ENCODE measurements at places on chromosomes 2 and 18.
A peak's percentile ranks its signal among the peaks of the same experiment; 100 is the strongest.

- no peak for DNase-seq
These were observed 56.6 kb downstream of the SP100 start for GRCh38 chr2:230472621-230473018.

- no peak for DNase-seq
These were observed 28.4 kb downstream of the FAM168B start for GRCh38 chr2:131064589-131065512.

DNA sequence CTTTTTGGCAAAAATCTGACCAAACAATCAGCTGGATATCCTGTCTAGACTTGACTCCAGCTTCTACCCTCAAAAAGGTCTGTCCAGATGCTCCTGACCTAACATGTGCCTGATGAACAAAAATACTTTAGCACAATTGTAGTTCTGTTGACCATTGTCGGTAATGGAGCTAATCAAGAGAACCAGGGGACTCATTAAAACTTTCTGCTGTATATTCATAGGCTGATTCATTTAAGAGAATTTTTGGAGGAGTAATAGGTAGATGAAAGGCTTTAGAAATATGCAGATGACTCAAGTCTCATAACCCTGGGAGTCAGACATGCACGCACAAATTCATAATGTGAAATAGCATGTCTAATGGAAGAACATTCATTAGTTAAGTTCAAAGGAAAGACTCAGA is 514.2 kb downstream of the TXNL1 start:
- DNase-seq: no peak

DNA sequence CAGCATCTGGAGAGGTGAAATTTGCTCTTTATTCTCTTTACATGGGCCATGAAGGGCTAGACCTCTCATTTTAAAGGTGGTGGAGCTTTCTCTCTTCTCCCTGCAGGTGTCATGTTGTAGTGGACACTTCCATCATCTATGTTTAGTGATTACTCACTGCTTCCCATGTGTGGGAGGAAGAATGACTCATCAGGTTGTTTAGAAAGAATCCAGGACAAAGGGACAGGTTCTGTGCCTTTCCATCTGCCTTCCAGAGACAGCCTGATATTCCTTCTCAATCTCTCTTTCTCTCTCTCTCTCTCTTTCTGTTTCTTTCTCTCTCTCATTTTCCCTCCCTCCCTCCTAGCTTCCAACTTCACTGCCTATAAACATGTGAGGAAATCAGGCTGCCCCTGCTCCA is 38.7 kb downstream of the SCG2 start:
- no peak for DNase-seq

DNA sequence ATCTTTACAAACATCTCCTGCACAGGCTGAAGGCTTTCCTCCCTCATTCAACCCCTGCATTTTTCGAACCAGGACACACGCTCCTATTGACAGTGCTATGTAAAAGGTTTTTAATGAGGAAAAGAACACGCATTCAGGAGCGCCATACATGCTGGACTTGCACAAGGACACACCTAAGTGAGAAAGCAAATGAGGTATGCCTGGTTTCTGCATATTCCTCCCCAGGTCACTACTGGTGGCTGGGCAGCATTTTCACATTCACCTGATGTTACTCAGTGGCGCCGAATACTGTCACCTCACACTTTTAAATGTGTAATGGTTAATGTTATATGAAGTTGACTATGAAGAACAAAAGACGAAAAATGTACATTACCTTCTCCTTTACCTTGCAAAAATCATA is 150.6 kb downstream of the ANTXR1 start:
- DNase-seq: no peak

DNA sequence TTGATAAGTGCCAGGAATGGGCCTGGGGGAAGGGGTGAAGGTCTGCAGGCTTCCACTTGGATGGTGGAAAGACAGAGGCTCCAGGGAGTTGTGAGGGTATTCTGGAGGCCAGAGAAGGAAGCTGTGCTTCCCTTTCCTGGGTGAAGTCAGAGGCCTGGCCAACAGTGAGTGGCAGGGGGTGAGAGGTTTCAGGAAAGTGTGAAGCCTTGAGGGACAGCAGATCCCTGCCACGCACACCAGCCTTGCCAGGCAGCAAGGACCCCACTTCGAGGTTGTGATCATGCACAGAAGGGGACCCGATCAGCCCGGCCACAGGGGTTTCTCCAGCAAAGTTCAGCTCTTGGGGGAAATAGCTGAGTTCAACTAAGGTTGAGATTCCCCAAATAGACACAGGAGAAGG is 66.5 kb downstream of the SMAD7 start:
- no peak for DNase-seq

- no peak for DNase-seq
These were observed 291.8 kb upstream of the LRATD1 start for GRCh38 chr2:14340703-14341102.

DNA sequence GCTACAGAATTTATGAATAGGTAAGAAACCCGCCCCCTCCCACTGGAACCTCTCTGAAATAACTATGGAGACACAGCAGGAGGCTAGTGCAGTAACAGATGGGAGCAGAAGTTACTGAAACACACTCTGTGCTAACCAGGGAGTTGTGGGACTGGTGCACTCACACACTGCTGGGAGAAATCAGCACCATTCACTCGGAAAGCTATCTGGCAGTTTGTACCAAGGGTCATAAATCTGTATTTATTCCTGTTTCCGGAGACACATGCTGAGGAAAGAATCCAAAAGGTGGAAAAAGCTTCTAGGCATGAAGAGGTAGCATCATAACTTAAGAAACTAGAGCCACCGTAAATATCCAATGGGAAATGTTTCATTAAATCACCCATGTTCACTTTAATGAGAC is 39.9 kb downstream of the TGFA start:
- DNase-seq: no peak

DNA sequence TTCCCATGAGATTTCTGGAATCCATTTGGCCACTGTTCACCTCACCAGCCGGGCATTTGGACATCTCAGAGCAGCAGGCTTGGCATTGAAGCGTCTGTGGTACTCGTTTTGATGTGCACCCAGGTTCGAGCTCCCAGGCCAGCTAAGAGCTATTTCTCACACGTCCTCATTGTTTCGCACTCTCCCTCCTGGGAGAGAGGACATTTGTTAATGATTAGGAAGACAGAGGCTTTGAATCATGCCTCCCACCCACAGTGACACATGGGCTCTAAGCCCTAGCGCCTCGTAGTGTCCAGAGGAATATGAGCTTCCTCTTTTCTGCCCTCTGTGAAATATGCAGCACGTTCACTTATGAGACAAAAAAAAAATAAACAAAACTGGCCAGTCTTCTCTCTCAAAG is 361.8 kb downstream of the RND3 start:
- DNase-seq: no peak

GRCh38 chr2:218272531-218273212 is 2.4 kb downstream of the PNKD start:
- peak; percentile 83 for DNase-seq

DNA sequence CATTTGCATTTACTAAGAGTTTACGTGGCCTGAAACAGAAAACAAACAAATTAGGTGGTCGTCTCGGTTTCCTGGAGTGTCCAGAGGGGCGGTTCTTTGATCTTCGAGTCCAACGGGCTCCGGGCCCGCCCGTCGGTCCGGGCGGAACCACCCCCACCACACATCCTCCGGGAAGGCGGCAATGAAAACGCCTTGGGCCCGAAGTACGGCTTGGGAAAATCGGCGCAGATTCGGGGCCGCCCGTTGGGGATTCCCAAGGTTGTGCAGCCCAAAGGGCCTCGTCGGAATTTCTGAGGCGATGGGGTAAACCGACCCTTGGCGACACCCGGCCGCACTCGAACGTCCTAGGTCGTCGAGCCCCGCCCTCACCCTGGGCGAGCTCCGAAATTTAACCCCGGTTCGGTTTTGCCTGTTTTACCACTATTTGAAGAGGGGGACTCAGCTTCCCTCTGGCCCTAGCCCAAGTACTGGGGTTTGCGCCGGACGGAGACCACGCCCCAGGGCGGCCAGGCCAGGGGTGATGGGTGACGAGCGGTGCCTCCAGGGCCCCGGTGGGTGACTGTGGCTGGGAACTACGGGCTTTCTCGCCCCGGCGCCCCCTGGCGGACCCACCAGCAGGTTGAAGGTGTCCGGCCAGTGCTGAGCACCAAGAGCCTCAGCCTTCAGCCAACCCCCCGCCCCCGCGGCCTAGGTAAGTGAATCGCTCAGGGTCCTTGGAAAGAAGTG is 1.9 kb upstream of the CFAP53 start:
- DNase-seq: no peak

DNA sequence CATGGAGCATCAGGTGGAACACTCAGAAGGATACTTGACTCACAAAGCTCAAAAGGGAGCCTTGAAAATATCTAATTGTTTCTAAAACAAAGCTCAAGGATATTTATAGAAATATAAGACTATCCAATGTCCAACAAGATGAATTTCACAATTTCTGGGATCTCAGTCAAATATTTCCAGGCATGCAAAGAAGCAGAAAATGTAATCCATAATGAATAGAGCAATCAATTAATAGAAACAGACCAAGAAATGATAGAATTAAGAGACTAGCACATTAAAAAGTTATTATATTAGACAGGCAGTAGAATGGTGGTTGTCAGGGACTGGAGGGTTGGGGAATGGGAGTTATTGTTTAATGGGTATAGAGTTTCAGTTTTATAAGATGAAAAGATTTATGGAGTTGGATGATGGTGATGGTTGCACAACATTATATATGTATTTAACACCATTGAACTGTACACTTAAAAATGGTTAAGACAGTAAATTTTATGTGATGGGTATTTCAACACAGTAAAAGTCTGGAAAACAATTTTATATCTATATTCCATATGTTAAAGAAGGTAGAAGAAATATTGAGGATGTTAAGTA is 189.9 kb upstream of the PIEZO2 start:
- DNase-seq: no peak

DNA sequence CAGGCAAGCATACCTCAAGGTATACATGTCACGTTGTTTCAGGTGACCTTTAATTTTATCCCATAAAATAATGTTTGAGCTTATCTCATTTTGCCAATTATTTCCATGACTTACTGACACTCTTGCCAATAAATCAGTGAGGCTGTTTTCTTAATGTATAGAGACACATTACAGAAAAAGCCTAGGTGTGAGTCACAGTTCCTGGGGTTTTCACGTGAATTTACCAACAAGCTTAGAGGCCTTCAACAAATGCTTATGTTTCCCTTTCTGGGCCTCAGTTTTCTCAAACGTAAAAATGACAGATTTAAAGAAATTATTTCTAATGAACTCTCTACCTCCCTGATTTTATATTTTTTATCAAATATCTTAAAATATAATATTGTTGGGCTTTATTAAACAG is 517.5 kb upstream of the SPHKAP start:
- DNase-seq: no peak

- DNase-seq: no peak
These were observed 1364.8 kb downstream of the DPP10 start for GRCh38 chr2:115807276-115807675.

DNA sequence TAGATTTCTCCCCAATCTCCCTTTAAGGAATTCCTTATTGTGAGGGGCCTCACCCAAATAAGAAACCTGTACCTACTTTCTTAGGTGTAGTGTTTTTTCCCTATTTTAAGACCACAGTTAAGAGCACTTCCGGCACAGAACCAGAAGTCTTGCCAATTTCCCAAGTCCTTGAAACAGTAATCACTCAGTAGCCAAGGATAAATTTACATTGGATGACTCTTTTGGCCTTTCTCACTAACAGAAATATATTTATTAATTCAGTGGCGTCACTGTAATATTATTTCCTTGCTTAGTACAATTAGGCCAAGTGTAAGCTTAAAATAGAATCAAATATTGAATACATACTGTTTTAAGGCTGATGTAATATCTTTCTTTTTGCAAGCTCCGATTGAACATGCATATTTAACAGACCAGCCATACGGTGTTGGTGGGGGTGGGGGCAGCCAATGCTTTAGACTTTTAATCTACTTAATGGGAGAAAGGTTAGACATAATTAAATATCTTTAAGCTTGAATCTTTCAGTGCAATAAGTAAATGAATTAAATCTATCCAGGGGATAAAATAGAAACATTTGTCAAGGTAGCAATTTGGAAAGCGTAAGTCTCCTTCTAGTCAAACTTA is 50.8 kb upstream of the ITGA6 start:
- no peak for DNase-seq

- DNase-seq: no peak
These were observed 414.9 kb downstream of the CDH2 start for GRCh38 chr18:27762054-27762453.

DNA sequence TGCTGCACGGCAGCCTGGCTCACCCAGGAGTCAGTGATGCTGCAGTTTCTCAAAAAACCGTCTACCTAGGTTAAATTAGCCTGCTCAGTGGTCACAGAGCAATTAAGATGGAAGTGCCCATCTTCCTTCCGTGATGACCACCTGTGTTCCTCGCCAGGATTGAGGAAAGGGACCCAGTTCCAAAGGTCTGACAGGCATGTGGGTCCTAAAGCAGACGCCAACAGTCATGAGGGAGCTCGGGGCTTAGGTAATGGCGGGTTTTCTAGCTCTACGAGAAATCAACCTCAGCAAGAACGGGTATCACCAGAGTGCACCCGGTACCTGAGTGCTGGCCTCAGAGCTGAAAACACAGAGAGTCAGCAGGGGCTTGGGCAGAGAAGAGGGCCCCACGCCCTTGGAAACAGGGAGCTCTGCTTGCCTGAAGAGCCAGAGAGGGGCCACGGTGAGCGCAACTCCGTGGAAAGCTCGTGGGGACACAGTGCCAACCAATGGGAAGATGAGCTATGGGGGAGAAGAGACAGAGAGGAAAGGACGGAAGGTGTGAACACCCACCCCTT is 34.3 kb upstream of the DNMT3A start:
- DNase-seq: no peak

DNA sequence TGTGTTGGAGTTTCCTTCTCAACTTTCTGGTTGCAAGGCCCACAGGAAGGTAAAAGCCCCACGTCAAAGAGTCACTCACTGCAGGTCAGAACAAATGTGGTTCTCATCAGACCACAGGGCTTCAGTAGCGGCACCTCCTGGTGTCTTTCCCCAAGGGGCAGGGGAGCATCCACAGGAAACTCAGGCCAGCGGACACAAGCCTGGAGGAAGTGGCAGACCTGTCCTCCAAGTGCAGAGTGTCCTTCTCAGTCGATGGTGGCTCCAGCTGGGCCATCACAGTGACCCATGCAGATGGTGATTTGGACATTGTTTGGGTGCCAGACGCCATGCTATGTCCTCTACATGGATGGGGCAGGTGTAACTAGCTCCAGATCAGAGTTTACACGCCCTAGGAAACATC is 84.9 kb downstream of the ACKR3 start:
- no peak for DNase-seq

DNA sequence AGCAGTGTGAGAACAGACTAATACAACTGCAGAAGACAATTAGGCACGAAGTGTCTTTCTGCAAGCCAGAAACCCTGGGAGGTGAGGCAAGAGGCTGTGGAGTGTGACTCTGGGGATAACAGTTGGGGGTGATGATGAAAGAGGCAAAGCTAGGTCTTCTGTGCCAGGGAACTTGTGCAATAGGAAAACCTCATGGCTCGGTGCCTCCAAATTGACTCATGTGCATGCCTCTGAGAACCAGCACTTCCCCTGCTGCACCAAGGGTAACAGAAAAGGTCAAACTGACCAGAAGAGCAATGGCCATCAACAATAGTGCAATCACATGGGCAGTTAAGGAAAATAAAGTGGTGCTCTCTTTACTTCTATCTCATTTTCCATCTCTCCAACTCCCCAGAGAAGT is 136.4 kb downstream of the SCG2 start:
- no peak for DNase-seq

All from LNCaP clone FGC (cell line).